ENCODE measurements at places on chromosomes 5 and 9.

- no peak for DNase-seq
Observed at GRCh38 chr5:166712447-166713185, 1578.8 kb upstream of the WWC1 start.

- no peak for DNase-seq
Observed at GRCh38 chr5:175444060-175444904, at the start of gene DRD1. Gene DRD1, minus strand, starts transcription at chr5:175444182. Its CDS starts 1,083 bp downstream, at chr5:175443099.

DNA sequence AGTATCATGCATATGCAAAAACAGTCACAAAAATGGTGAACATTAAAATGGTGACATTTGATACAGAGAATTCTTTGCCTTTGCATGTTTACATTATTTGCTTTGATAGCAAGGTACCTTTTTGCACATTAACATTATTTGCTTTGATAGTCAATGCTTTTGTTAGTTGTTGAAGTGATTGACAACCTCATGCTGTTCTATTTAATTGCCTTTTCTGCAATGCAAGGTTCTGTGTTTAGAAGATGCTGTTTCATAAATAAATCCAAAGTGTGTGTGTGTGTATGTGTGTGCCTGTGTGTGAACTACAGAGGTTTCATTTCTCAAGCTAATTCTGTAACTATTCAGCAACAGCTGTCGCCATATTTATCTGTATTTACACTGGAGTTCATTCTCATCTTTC lies 668.7 kb downstream of the NR2F1-AS1 start:
- no peak for DNase-seq

DNA sequence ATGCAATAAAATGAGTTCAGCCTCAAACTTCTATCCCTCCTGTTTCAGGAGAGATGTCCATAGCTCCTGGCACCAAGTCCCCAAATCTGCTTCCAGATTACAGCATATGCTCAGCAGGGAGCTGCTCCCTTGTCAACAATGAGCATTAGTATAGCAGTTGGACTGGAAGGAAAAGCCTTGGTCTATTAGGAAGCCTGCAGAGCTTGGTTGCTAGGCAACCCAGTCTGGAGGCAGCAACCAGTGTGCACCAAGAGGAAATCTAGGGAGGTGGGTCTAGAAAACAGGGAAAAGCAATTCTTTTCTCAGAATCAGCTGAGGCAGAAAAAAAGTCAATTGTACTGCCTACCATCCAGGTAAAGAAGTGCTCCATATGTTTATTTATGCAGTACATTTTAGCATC lies 229.5 kb upstream of the NMUR2 start:
- DNase-seq: no peak

DNA sequence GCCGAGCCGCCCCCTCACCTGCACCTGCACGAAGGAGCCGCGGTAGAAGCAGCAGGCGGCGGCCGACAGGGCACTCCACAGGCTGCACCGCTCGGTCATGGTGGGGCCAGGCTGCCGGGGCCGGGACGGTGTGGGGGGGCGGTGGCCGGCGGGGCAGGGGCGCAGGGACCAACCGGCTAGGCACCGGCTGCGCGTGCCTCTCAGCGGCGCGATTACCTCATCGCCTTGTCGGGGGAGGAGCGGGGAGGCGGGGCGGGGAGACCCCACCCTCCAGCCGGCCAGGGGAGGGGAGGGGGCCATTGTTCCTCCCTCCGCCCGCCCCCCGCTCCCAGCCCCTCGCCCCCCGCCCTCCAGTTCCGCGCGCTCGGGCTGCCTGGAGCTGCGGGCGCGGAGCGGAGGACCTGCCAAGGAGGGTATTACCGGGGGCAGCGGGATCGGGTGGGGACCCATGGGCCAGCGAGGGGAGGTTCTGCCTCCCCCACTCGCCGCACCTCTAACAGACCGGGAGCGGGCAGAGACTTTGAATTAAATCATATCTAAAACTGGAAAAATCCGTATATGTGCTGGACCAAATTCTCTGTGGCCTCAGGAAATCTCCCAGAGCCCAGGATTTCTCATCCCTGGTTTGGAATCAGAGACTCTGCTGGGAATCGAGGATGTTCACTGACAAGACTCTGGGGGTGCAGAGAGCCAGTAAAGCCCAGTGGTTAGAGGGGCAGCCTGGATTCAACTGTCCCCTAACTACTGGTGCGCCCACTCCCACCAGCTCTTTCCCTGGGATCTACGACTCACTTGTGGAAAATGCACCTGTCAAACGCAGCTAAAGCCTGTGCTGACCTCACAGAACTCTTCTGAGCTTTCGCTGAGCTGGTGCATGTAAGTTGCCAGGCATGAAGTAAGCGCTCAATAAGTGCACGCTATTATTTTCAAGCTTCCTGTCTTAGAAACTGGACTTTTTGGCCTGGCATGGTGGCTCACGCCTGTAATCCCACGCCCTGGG lies 20.3 kb upstream of the TOR2A start:
- DNase-seq: no peak

GRCh38 chr9:26375448-26375847 lies 517.2 kb downstream of the CAAP1 start:
- DNase-seq: no peak

- no peak for DNase-seq
Observed at GRCh38 chr9:109101810-109102209, 17.9 kb downstream of the TMEM245 start.

DNA sequence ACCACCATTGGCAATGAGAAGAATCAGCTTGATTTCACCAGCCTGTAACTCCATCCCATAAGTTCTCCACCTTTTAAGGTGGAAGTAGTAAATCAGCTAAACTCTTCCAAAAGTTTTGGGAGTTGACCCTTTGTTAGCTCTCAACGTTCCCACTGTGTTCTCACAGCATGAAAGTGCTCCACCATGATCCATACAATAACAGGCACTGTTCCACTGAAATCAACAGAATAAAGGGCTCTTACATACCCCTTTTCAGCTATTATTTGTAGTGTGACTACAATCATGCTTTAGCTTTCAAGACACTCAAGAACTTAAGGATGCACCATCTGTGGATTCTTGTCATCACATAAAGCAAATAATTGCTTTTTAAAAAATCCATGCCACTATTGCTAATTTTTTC lies 81.6 kb downstream of the PPP2R2B start:
- DNase-seq: no peak

Measured in GM04504 (cell line).